ENCODE measurements at places on chromosomes 11 and 22. TPM values are rescaled to one million over a fixed set of nuclear protein-coding genes. Genes with fewer than 3 reads are reported as not detected.

- no peak for DNase-seq
These were observed 41.0 kb downstream of the PAMR1 start for GRCh38 chr11:35484435-35484834.

GRCh38 chr11:47147250-47147649 lies 29.4 kb downstream of the ARFGAP2 start:
- DNase-seq, result no peak

DNA sequence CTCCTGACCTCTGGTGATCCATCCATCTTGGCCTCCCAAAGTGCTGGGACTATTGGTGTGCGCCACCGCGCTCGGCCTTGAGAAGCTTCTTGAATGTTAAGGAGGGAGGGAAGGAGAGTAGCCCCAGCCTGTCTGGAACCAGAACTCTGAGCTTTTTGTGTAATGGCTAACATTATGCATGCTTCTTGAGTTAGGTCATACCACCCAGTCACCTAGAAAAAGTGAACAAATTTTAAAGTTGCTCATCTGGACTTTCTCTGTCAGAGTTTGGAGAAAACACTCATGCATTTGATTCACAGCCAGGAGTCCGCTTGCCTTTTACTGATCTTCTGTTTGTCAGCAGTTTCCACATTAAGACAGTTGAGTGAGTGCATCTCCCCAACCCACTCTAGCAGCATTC lies 82.1 kb downstream of the PPP6R3 start:
- no peak for DNase-seq

- DNase-seq, result no peak
These were observed 411 bp downstream of the ACTN3 start for GRCh38 chr11:66546966-66547661.

DNA sequence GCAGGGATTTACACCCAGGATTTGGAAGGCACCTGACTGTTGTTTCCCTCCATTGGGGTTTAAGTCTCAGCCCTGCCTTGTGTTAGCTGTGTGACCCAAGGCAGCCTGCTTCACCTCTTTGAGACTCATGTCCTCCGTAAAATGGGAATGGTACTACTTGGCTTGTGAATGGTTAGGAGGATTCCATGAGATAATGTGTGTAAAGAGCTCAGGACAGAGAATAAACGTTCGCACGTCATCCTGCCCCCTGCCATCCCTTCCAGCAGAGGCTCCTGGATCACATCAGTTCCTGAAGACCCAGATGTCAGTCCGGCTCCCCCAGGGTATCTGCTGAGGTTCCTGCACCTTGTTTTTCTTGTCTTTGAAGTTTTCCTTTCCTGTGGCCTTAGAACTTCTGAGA lies 16.8 kb upstream of the ACCSL start:
- DNase-seq, result no peak

DNAJB7 gene
- total RNA-seq, result not detected

DNA sequence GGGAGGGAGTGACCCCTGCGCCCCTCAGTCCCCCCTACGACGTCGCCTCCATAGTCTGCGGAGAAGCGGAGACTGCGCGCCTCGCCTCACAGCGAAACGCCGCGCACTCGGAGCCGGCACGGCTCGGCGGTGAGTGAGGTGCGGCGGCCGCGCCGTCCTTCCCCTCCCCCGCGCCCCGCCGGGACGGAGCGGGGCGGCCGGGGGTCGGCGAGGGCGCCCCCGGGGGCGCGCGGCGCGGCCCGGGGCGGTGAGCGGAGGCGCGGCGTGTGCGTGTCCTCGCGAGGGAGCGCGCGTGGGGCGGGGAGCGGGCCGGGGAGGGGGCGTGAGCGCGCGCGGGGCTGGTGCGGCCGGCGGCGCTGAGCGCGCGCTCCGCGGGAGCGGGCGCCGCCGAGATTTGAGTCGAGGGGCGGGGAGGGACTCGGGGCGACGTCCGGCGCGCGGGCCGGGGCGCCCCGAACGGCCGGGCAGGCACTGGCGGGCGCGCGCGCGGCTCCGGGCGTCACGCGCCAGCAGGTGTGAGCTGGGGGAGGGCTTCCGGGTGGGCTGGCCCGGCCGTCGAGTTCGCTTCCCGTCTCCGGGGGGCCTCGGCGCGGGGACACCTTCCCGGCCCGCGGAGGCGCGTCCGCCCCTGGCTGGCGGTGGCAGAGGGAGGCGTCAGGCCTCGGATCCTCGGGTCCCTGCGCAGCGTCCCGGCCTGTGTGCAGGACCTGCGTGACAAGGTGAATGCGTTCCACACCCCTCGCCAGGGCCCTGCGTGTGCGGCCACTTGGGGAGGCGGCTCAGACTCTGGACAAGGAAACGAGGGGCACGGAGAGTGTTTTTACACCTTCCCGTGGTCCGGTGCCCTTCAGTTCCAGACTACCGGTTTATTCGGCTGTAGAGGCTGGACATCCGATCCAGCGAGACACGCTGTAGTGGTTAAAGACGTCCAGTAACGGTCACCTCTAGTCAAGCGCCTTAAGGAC lies 50.4 kb downstream of the FAM83F start:
- no peak for DNase-seq

GRCh38 chr11:122852074-122852795 lies 13.9 kb downstream of the CRTAM start:
- no peak for DNase-seq

- DNase-seq, result no peak
These were observed 76.4 kb upstream of the DRD2 start for GRCh38 chr11:113551645-113552044.

MS4A6A gene
- total RNA-seq, result 111 TPM

DNA sequence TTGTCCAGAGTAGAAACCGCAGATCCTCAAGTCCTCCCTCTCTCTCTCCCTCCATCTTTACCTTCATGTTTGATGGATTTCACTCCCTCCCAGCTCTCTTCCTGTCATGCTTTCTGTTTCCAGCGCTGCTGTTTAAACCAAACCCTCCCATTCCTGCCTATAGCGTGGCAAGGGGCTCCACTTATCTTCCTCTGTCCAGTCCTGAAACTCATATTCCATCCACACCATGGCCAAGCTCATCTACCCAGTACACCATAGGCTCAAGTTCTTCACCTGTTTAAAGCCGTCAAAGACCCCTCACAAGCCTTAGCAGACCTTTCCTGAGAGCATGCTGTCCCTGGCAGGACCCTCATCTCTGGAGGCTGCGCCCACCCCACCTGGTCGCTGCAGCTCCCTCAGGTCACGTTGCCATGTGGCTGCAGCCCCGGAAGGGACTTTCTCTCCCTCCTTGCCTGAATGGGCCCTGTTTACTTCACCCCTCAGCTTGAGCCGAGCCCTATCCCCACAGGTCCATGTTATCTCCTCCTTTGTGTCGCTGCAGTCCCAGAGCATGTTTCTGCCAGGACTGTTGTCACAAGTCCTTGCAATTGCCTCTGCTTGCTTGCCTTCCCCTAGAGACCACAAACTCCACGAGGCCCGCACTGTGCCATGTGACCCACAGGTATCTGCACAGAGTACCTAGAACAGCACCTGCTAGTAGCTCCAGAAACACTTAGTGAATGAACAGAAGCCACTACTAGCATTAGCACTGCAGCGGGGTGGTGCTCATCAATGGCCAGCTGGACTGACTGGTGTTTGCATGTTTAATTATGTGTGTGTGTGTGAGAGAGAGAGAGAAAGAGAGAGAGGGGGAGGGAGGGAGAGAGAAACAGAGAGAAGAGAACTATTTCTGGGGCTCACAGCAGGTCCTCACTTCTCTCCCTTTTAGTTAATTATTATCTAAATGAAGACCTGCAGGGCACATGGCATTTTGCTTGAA lies 149.4 kb upstream of the SNX19 start:
- no peak for DNase-seq

CHEK2 gene
- total RNA-seq, result 8.3 TPM

GGTLC2 gene
- not detected for total RNA-seq

Data from thoracic aorta (tissue), 2 donors.